NCI-H460 (cell line): ENCODE measurements at places on chromosomes 1 and 21. TPM values are rescaled to one million over a fixed set of nuclear protein-coding genes. Genes with fewer than 3 reads are reported as not detected.

- DNase-seq = no peak
Measured at GRCh38 chr1:12469493-12469892, 148.5 kb downstream of the DHRS3 start.

CNKSR1 gene
- 0.52 and 0.92 TPM in 2 replicates for total RNA-seq

PGBD5 gene
- total RNA-seq = not detected in 2 replicates

DNA sequence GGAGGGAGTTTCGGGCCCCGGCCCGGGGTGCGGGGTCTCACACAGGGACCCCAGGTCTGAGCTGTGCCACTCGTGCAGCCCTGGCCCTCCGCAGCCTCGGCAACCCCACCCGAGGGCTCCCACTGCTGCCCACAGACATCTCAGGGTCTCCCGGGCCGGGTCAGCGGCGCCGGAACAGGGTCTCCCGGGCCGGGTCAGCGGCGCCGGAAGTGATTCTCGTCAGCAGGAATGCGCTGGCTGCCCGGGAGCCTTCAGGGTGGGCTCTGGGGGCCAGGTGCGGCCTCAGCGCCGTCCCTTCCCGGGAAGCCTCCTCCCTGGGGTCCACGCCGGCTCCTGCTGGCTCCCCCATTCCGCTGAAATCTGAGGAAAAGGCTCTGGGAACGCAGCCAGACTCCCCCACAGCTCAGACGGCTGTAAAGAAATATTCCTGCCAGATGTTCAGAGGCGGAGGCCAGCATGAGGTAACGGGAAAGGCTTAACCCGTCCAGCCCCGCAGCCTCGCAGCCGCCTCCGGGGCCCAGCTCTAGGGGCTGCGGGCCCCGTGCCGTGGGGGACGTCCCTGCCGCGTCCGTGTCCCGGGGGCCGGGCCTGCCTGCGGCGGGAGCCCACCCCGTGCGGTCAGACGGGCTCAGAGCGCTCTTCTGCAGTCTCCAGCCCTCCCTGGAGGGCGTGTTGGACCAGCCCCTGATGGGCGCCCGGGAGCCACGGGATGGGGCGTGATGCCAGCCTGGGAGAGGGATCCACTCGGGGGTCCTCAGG lies 8.7 kb upstream of the COL6A1 start:
- DNase-seq = no peak
